ENCODE measurements at places on chromosomes 11 and 22. TPM values are rescaled to one million over a fixed set of nuclear protein-coding genes. Genes with fewer than 3 reads are reported as not detected.

ANO3 gene
- 0.67 TPM for total RNA-seq

SSTR3 gene
- total RNA-seq, result not detected

OR51E1 gene
- total RNA-seq, result not detected

APOBEC3G gene
- 8.2 TPM for total RNA-seq

LIN7C gene
- 31.5 TPM for total RNA-seq

TSPAN18 gene
- total RNA-seq, result 27.2 TPM

CCDC73 gene
- 0.18 TPM for total RNA-seq

TMEM225 gene
- total RNA-seq, result not detected

NXPE1 gene
- not detected for total RNA-seq

NXPE4 gene
- not detected for total RNA-seq

TYMP gene
- 130 TPM for total RNA-seq

TTC9C gene
- 33.0 TPM for total RNA-seq
